ENCODE measurements at places on chromosomes 1 and 21.

DNA sequence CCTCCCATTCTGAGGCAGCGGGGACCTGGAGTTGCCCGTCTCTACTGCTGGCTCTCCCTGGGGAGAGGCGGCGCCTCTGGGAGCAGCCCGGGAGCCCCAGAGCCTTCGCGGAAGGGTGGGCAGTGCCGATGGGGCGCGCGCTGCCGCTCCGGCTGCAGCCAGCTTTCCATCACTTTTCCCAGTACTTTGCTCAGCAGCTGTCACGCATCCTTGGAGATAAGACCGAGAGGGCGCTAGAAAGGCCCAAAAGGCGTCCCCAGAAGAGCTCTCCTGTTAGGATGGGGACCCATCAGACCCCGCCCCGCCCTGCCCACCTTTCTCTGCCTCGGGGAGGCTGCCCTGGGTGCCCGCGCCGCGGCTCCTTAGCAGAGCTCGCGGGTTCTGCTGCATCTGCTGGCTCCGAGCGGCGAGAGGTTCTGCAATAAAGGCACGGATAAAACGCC is 534 bp downstream of the KCNH1 start:
- peak; percentile 25 for DNase-seq

DNA sequence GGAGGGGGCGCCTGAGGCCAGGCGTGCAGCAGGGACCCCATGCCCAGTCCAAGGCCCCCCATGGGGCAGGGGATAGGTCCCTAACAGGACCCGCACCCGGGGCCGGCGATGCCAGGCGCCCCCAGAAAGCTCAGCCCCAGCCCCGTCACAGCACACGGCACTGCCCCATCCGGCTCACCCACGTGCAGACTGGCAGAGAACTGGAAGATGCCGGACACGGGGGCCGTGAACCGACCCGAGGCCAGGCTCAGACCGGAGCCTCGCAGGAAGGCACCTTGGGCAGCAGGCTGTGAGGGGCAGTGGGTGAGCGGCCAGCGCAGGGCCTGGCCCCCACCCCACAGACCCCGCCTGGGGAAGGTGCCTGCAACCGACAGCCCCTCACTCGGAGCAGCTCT is 3.3 kb downstream of the C1QTNF12 start:
- no peak for DNase-seq

DNA sequence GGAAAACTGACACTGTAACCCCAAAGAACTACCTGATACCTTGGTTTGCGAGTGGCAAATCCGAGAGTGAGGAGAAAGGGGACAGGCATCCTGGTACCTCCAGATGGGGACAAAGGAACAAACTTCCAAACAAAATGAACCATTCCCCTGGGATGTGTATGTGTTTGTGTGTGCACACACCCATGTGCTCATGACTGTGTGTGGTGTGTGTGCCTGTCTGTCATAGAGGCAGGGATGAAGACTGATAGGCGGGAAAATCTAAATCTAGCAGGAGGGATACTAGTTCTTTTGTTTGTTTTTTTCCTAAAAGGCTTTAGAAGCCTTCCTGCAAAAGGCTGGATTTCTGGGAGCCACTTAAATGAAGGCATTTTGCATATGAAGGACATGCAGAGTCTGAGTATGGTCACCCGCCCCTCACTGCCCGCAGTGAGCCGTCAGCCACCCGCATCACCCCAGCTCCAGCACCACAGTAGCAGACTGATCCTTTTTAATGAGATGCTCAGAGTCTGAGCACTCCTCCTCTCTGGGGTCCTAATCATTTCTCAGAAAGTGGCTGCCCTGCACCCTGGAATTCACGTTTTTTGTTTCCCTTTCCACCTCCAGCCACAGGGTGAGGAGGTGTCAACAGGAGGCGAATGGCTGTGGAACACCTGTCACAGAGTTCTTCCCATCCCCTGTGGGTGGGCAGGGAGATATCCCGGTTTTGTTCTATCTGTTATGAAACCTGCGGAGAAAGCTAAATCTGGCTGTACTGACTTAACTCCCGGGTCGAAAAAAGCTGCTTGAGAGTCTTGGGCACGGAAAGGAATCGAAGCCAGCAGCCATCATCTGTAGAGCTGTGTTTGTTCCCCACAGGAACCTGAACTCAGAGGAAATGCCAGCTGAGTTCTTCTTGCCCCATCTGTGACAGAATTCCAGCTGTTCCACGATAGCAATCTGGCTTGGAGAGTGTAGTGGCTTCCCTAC is 34.9 kb downstream of the UTP25 start:
- no peak for DNase-seq

- peak; percentile 23 for DNase-seq
Measured at GRCh38 chr1:5992814-5993555, 760 bp upstream of the NPHP4 start.

DNA sequence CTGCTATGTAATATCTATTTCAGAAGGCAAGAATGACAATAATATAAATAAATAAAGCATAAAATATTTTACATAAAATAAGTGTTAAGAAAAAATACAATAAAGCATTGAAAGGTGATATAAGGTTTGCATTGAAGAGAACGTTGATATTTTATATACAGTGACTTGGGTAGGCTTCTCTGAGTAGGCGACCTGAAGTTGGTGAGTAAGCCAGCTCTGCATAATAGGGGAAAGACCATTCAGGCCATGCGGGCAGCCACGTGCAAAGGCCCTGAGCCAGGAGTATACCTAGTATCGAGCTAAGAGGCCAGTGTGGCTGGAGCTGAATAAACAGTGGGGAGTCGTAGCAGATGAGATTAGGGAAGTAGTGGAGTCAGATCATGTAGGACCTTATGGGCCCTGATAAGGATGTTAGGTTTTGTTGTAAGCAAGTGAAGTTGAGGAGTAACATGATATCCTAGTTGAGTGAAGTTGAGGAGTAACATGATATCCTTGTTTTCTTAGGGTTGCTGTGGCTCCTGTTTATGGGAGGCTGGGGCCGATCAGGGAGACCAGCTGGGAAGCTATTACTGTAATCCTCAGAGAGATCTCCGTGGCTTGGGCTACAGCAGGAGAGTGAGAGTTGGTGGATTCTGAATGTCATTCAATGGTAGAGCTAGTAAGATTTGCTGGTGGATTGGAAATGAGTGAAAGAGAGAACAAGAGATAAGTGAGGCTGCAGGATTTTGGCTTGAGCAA is 22.0 kb downstream of the KCNK1 start:
- no peak for DNase-seq

DNA sequence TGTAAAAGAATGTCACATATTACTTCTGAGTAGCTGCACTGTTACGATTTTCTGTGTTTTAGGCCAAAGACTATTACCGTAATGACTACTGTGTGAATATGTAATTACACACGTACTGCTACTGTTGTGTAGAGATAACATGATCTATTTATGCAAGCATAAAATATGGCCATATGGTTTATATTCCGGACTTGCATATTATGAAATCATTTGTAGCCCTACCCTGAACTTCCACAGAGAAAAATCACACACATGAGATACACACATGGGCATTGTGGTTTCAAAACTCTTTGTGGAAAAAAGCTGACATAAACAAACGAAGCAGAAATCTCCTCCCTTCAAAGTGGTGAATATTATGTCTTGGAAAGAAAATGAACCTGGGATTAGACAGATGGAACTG is 373.0 kb upstream of the ADAMTS5 start:
- DNase-seq = no peak

DNA sequence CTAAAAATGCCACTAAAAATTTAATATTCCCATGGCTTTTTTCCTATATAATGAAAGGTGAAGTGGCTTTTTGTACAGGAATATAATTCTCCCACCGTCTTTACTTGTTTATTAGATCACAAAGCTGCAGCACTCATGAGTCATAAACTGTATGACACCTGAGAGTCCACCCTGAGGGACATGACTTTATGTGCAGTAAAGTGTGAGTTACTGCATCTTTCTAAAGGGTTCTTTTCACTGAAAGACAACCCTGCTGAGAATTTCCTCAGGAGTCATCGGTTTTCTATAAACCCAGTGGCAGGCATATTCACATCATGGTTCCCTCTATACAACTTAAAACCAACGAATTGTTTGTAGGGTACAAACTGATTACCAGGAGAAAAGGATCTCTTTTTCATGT is 77.4 kb downstream of the APP start:
- no peak for DNase-seq

DNA sequence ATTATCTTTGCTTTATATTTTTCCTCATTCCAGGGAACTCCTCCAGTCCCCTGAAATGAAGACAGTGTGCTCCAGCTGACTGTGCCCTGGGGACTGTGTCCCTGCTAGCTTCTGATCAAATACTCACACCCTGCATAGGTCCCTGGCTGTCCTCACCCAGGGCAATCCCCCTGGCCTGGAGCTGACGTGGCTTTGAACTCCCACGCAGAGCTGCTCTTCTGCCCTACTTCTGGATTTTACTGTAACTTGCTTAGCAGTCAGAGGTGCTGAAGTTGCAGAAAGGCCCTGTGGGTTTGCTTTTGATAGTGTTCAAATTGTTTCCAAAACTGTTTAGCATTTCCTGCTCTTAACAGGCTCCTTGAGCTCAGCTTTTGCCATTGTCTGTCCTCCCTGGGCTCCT is 186.5 kb downstream of the FASLG start:
- DNase-seq = peak; percentile 75

GRCh38 chr1:38512789-38513188 is 346.8 kb downstream of the RRAGC start:
- DNase-seq = no peak

DNA sequence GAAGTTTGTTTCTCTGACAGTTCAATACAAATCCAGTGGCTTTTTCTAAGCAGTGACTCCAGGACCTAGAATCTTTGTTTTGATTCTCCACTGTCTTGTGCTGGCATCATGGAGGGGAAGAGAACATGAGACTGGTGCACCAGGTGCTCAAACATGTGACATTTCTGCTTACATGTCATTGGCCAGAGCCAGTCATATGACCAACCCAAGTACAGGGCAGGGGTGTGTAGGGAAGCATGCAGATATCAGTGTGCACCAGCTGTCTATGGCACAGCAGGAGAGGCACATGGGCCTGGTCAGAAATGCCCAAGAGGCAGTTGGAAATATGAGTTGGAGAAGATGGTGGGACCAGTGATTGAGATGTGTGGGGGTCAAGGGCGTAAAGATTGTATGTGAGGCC is 297.0 kb downstream of the HHAT start:
- no peak for DNase-seq

DNA sequence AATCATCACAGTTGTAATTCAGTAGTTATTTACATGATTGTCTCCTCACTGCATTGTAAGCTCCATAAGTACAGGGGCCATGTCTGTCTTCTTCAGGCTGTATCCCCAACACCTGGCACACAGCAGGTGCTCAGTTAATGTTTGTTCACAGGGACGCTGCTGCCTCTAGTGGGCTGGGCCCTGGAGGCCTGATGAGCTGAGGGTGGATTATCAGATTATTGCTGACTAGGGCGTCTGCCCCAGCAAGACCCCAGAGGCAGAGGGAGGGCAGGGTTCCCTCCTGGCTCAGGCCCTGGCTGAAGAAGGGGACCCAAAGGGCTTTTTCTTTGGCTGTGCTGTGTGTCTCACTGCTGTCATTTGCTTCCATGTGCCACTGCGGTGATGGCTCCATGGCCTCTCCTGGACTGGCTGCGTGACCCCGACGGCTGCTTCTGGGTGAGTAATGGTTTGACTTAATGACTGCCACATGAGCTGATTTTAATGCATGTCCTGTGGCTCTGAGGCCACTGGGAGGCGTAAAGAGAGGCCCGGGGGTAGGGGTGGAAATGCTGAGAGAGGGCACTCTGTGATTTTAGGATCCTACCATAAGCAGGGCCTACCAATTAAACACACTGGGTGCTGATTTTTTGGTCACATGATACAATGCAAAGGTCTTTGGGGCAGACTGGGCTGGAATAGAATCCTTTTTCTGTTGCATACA is 20.8 kb upstream of the EPB41 start:
- DNase-seq = peak; percentile 21

- DNase-seq = no peak
Measured at GRCh38 chr1:204633665-204634064, 51.9 kb downstream of the LRRN2 start.

- DNase-seq = no peak
Measured at GRCh38 chr1:14304381-14304865, 294.1 kb upstream of the KAZN start.

- DNase-seq = no peak
Measured at GRCh38 chr1:106680216-106680615, 376.3 kb upstream of the PRMT6 start.

DNA sequence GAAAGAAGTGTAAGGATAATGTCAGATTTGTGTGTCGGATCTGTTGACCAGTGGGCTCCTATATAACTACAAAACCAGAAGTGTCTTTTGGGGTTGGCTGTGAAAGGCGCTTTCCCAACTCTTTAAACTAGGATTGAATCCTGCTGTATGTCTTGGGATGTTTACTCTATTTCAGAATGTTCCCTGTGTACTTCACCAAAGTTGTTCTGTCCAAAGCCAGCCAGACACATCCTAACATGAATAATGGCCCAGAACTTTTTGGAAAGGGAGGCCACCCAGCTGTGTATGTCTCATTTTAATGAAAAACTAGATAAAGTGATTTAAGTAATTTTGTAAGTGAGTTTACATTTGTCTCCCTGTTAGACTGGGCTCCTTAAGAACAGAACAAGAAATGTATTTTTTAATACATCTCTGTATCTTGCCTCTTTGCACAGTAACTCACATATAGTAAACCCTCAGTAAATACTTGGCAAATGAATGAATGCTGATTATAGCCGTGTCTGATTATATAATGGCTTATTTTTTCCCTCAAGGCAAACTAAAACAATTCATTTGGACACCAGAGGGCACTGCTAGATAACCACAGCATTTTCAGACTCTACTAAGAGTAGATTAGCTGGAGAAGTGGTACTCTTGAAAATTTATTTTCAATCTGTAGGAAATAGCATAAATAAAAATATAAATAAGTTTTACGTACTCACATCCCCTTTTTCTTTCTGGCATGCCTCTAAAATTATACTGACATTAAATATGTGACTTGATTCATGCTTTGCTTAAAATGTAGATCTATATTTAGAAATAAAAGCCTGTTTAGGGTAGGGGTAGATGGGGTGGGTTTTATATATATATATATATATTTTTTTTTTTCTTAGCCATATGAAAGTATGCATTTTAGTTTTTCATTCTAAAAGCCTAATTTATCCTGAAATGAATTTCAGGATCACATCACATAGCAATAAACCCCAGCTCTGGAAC is 23.8 kb downstream of the TSEN15 start:
- no peak for DNase-seq

- no peak for DNase-seq
Measured at GRCh38 chr1:94888201-94888600, 38.7 kb downstream of the CNN3 start.

- no peak for DNase-seq
Measured at GRCh38 chr1:90821152-90821787, 104.2 kb upstream of the BARHL2 start.

DNA sequence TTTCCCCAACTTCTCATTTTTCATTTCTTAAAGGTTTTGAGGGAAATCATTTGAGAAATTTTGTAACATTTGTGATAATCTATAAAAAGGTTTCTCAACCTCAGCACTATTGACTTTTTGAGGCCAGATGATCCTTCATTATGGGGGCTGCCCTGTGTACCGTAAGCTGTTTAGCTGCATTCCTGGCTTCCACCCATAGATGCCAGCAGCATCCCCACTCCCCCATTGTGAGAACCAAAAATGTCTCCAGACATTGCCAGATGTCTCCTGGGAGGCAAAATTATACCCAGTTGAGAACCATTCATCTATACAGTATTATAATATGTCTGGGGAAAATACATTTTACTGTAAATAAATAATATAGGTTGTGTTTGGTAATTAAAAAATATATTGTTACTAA is 146.0 kb downstream of the PBX1 start:
- no peak for DNase-seq

GRCh38 chr21:18771845-18772380 is 368.3 kb upstream of the TMPRSS15 start:
- DNase-seq = no peak
